Aorta (tissue), 5 donors: ENCODE measurements at places on chromosomes 6 and 20.

DNA sequence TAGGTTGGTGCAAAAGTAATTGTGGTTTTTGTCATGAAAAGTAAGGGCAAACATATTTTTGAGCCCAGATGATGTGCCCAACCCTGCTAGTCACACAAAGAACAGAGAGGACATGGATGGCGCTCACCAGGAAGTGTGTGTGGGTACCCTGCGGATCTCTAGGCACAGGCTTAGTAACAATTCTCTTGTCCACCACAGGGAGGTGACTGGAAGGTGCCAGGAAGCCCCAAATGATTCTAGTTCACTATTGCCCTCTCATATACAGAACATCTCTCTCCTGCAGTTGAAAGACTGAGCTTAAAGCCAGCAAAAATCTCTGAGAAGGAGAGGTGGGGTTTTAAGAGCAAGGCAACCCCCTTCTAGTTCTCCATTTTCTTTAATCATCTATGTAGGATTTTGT lies 272.1 kb upstream of the TAB2 start:
- no peak for DNase-seq

DNA sequence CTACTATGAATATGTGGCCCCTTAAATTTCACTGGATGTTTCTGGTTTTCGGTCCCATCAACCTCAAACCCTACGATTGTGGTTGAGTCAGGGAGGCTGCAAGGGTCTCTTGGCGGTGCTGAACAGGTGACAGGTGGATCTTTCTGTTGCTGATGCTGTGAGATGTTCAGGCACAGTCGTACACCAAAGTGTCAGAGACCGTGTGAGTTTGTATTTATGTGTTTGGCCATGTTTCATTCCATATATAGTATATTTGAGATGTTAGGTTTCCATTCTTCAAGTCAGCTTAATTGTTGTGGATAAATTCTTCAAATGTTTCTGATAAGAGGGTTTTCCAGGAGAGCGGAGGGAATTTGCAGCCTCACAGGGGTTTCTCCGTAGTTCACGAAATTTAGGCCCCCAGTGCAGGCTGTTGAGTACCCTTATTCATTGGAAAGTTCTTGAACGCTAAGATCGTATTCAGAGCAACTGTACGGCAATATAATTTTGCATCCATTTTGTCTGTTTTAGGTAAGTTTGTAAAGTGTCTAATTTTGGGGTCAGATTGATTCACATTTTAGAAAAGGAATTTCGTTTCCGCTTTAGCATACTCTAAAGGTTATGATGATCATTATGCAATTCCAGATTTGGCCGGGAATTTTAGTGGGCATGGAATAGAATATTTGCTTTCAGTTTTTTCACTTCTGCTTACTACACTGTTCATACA lies 1.2 kb downstream of the TAB2 start:
- DNase-seq, result no peak

DNA sequence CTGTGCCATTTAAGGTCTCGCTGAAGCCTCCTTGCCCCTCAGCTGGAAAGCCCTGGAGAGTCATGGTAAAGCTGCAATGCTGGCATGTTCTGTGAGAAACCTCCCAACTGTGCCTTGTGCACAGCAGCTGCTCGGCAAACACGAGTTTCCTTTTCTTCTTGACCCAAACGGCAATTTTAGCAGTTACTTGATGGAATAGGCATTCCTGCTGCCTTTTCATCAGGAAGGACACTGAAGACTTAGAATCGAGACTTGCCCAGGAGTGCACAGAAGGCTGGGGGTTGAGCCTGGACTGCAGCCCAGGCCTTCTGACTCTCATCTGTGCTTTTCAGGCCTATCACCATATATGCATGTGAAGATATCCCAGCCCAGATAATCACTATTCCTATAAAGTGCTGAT lies 28.7 kb upstream of the CLDN20 start:
- DNase-seq, result no peak

- DNase-seq, result no peak
Observed at GRCh38 chr6:44636561-44637248, 249.2 kb downstream of the CDC5L start.

DNA sequence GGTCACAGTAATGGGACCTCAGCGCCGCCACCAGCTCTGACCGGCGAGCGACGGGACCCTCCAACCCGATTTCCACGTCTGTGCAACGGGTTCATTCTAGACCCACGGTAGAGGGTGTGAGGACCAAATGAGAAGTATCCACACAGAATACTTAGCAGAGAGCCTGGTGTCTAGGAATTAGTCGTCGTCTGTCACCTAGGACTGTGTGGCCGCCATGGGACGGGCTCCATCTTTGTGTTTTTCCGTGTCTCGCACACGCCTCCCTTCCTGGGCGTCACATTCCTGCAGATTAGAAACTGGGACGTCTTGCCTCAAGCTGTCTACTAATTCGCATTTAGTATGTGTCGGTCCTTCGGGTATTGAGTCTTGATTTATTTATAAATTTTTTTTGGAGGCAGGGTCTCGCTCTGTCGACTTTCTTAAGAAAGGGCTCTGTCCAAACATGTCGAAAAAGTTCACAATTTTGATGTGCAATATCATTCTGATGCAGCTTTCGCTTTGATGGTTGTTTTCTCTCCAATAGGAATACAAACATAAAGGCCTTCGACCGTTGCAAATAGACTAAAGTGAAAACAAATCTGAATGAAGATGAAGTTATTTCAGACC lies 563 bp downstream of the MGME1 start:
- peak; percentile 53 for DNase-seq

DNA sequence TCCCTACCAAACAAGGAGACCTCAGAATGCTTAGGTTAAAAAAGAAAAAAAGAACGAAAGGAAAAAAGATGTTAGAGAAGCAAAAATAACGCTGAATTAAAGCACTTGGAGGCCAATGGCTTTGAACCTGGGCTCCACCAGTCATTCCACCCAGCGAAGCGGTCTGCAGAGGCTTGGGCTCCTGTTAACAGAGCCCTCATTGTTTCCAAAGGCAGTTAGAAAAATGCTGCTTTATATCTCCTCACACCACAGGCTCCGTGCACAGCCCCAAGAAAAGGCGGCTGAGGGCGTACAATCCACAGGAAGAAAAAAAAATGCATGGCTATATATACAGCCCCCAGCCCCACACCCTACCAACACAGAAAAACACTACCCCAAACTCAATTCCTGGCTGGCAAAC lies 255.9 kb downstream of the FOXC1 start:
- DNase-seq, result no peak

GRCh38 chr6:34630040-34630439 lies 66.5 kb downstream of the ILRUN start:
- no peak for DNase-seq

DNA sequence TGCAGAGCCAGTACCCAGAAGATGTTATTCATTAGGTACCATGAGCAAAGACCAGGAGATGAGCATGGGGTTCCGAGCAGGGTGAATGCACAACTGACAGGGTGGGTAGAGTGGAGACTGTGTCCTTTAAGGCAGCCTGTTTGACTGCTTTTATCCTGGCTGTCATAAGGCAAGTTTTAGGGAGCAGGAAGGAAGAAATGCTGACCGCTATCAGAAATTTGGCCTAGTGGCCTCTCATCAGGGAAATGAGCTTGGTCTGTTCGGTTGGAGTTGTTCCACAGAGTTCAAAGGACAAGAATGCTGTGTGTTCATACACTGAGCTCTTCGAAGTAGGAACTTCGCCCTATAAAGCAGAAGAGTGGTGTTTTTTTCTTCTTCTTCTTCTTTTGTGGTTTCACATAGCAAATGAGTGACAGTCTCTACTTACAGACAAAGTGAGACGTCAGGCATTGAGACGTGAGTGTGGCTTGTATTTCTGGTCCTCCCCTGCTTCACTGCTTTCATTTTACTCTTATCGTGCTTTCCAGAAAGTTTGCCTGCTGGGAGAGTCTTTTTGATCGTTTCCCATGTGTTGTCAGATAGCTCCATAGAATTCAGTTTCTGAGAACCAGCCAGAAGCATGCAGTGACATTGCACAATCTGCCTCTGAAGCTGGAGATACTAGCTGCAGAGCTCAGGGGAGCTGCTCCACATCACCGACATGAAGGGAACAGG lies at the start of gene CASS4:
TSS of gene CASS4 (plus strand) at position 502 of the 714 bp plus-strand sequence. CDS start at position 701, 199 bp downstream.
- DNase-seq, result no peak

DNA sequence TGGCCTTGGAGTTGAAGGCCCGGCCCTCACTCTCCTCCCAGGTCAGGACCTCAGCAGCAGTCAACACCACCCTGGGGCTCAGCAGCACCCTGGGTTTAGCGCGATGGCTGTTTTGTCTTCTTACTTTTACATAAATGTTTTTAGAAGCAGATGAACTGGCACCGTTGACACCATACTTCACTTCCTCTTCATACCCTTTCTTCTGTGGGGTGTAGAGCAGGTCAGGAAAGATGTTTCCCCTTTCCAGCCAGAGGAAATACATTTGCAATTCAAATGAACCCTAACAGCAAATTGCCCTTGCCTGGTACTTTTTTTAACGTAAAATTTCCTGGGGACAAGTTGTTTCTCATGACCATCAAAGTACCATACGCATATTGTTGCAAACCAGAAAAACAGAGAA lies 54.7 kb upstream of the SNX9 start:
- no peak for DNase-seq

GRCh38 chr6:40778918-40779317 lies 191.8 kb upstream of the LRFN2 start:
- DNase-seq, result no peak

DNA sequence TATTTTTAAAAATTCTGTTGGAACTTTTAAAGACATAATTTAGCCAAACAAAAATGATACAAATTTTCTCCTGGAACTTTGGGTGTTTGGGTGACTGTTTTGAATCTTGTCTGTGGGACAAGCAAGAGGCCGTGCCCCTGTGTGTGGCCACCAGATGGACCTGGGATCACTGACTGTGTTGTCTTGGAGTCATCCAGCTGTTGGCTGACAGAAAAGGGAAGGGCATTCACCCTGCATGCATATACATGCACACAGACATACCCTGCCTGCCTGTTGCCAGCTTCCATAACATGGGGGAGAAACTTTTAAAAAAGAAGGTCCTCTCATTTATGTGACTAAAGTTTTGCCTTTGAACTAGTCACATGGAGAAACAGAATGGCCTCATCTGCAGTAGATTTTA lies 72.7 kb downstream of the BLOC1S5 start:
- DNase-seq, result no peak

- no peak for DNase-seq
Observed at GRCh38 chr20:34891166-34892062, 15.0 kb downstream of the ACSS2 start.

- DNase-seq, result no peak
Observed at GRCh38 chr20:10954137-10954840, 280.5 kb upstream of the JAG1 start.

DNA sequence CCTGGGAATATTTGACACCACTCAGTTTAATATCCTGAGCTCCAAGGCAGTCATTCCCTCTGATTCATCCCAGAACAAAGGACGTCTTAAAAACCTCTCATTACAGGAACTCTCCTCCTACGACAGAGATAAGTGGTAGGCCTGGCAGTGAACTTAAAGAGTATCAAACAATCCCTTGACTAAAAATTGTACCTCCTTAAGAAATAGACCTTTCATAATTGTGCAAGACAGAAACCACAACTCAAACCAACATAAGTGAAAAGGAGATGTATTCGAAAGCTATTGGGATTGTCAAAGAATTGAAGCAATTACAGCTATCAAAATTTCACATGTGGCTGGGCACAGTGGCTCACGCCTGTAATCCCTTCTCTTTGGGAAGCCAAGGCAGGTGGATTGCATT lies 19.1 kb upstream of the BNIP5 start:
- DNase-seq, result no peak

DNA sequence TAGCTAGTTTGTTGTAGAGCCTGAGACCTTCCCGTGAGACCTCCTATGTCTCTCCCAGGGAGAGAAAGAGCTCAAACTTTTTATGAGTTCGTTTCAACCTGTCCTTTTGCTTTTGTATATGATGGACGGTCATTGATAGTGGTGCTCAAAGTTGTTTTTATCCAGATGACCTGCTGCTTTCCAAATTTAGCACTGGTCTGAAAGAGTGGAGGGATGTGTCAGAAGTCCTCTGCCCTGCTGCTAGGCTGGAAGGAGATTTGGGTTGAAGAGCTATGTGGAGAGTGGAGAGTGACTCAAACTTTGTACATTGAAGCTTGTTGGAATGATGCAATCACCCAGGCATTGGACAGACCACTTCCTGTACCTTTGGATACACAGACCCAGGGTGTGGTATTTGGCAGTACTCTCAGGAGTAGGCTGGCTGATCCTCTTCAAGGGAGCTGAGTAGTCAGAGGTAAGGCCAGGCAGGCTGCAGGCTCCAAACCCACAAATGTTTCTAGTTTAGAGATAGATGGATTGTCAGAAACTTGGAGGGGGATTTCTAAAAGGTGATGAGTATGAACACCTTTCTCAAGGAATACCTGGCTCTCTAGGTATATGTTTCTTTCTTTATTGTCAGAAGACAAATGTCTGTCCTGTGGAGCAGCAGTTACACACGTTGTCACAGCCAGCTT lies 49.4 kb upstream of the RREB1 start:
- DNase-seq, result no peak

DNA sequence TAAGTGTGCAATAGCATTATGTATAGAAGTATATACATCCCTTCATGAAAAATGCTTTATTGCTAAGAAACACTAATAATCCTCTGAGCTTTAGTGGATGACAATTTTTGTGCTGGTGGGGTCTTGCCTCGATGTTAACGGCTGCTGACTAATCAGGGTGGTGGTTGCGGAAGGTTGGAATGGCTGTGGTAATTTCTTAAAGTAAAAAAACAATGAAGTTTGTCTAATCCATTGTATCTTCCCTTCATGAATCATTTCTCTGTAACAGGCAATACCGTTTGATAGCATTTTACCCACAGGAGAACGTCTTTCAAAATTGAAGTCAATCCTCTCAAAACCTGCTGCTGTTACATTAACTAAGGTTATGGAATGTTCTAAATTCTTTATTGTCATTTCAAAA lies 816.5 kb upstream of the GJE1 start:
- no peak for DNase-seq

- DNase-seq, result peak; percentile 82
Observed at GRCh38 chr6:143397227-143398222, 53.0 kb downstream of the ADAT2 start.

GRCh38 chr6:114172576-114173260 lies 170.1 kb downstream of the HS3ST5 start:
- DNase-seq, result no peak

DNA sequence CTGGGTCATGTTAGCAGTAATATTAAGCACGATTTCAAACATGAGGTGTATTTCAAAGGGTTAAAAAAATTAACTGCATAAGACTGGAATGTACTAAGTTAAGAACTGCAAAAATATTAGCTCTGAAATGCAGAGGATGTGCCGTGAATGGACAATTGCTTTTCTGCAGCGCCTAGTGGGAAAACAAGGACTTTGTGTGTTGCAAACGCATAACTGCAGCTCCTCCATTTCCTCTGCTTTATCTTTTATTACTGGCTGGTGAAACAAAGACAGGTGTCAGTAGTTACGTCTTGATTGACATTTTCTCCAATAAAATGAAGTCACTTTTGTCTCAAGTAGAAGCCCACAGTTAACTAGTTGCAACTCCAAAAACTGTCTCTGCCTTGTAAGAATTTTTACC lies 1.7 kb downstream of the PDE7B start:
- DNase-seq, result no peak

- DNase-seq, result no peak
Observed at GRCh38 chr6:56536536-56536935, 106.2 kb downstream of the DST start.

DNA sequence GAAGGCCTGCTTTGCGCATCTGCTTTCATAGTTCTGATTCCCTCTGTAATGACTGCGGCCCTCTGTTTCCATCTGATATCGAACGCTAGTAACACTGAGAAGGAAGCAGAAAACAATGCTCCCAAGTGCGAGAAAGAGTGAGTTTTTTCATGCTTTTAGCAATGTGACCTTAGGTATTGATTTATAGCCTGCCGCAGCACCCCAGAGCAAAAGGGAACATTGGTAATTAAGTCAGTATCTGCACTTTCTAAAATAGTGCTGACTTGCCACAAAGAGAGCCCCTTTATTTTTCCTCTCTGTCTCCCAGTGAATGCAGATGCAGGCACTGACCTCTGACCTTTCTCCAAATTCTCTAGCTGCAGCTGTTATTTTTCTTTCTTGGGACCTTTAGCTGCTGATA lies 129.8 kb downstream of the HDGFL1 start:
- no peak for DNase-seq
